ENCODE measurements at places on chromosomes 11 and 22.

GRCh38 chr11:4903484-4903883 lies at the start of gene OR51A7:
OR51A7 (plus strand) TSS chr11:4903783; CDS start chr11:4907370, 3,587 bp downstream.
- DNase-seq, result no peak

DNA sequence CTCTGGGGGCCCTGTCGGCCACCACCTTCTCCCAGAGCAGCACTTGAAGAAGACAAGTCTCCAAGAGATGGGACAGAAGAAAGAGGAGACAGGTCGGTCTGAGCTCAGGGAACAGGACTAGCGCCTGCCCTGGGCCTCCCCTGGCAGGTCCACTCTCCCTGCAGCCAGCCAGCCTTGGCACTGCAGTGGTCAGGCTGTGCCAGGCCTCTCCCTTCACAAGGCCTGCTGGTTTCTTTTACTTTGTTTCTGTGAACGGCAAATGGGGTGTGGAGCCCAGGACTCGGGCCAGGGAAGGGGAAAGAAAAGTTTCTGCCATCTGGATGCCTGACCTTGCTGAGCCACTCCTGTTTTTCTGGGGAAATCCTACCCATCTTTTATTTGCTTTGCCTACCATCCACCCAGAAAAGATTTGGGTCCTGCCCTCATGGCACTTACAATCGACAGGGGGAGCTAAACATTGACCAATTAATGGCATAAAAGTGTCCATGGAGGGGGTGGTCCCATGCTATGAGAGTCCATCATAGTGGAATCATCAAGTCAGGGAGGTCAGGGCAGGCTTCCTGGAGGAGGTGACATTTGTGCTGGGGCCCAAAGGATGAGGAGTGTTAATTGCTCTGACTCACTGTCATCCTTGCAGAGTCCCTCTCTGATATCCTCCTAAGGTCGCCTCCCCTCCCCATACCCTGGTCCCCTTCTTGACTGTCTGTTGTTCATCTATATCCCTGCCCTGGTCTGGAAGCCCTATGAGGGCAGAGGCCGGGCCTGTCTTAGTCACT lies 65.2 kb downstream of the NFAM1 start:
- no peak for DNase-seq

GRCh38 chr22:19765477-19766239 lies 5.1 kb downstream of the TBX1 start:
- no peak for DNase-seq

DNA sequence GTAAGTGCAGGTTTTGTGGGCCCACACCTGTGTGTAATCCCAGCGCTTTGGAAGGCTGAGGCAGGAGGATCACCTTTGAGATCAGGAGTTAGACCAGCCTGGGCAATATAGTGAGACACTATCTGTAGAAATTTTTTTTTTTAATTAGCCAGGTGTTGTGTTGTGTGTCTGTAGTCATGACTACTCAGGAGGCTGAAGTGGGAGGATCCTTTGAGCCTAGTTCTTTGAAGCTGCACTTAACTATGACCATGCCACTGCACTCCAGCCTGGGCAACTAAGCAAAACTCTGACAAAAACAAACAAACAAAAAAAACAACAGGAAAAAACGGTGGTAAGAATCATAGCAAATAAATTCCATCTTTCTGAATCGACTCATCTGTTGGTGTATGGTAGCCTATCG lies 268.6 kb upstream of the PDGFD start:
- no peak for DNase-seq

DNA sequence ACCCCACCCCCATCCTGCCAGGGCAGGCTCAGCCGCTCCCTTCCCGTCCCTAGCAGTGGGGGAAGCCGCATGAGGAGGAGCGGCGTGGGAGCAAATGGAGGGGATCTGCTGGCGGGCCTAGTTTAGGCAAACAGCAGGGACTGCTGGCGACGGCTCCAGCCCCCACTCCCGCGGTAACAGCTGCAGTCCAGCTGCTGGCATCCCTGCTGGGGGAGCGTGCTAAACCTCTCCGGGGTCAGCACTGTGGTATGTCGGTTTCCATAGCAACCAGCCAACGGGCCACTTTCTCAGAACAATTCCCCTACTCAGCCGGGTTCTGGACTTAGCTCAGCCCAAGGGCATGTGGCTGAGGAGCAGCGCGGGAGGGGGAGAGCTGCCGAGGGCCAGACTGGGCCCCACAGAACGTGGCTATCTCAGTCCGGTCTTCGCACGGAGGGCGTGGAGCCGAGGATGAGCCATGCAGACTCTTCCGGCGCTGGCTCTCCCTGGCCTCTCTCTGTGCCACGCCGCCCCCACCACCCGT lies 98.8 kb downstream of the PKNOX2 start:
- DNase-seq, result no peak

GRCh38 chr11:23797624-23798419 lies 699.0 kb upstream of the LUZP2 start:
- no peak for DNase-seq

GRCh38 chr22:17746916-17747315 lies 27.4 kb downstream of the BID start:
- DNase-seq, result peak; percentile 3

DNA sequence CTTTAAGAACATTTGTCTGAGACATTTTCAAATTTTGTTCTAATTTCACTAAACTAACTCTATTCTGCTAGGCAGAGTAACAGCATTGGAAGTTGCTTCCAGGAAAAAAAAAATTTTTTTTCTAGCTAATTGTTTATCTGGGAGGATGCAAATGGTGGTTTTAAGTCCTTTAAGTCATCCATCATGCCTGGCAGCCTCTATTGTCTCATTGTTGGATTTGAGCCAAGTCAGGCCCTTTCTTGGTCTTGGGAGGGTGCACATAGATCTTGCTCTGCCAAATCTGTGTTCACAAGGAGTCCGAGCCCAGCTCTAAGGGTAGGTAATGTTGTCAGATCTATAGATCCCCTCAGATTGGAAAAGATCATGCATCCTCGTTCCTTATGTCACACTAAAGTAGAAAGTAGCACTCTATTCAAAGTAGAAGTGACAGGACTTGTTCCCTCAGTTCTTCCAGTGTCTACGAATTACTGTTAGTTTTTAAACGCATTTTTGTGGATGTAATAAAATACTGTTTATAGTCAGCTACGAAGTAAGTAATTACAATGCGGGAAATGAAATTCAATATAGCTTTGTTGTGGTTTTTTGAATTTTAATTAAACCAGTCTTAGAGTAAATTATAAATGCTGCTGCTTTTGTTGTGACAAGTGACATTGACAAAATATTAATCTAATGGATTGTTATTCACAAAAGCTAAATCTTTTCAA lies 166.0 kb upstream of the RASSF10 start:
- no peak for DNase-seq

GRCh38 chr11:45603946-45604682 lies 61.3 kb downstream of the CHST1 start:
- DNase-seq, result no peak
